Activated CD8-positive, alpha-beta memory T cell treated with anti-CD3 and anti-CD28 coated beads for 48 hours (primary cell): ENCODE measurements at places on chromosomes 5 and 9.

GRCh38 chr5:115377468-115378217 is 81.2 kb upstream of the CCDC112 start:
- DNase-seq = no peak

- DNase-seq = no peak
These were observed 145.3 kb downstream of the MACROH2A1 start for GRCh38 chr5:135253601-135254178.

DNA sequence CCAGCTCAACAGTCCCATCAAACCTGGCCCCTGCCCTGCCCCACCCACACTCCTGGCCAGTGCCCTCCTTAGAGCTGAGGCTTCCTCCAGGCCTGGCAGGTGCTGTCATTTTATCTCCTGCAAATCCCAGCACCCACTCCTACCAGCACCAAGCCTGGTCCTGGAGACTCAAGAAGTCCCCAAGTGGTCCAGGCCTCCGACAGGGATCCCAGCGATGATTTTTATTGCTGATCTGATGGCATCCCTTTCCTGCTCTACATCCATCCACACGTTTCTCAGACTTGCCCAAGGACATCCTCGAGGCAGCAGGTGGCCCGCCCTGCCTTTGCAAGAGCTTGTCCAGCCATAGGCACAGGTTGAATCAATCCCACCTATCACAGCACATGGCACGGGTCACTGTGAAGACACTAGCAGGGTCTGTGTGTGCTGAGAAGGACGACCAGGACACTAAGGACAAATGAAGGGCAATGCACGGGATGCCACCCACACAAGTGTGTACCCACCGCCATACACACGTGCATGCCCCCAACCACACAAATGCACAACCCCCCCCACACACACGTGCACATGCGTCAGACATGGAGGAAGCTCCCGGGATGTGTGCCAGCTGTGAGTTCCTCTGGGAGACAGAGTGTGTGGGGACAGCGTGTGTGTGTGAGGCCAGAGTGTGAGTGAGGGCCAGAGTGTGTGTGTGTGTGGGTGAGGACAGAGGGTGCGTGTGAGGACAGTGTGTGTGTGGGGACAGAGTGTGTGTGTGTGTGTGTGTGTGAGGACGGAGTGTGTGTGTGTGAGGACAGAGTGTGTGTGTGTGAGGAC is 62.4 kb upstream of the UBAC1 start:
- no peak for DNase-seq

DNA sequence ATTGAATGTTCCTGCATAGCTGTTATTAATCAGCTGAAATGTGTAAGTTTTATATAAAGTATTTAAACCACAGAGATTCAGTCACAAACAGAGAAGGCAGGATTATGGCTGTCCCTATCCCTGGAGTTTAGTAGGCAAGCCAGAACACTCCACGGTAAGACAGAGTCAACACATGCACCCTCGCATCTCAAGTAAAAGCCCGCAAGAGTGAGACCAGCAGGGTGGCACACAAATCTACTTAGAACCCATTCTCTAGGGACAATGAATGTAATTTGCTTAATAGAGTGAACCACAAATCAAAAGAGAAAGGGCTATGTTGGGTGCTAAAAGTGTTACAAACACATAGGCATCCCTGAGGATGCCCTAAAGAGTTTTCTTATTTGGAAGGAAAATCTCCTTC is 35.1 kb downstream of the LPAR1 start:
- no peak for DNase-seq

GRCh38 chr5:104189031-104189430 is 626.4 kb upstream of the NUDT12 start:
- no peak for DNase-seq

GRCh38 chr5:14261856-14262611 is 118.9 kb downstream of the TRIO start:
- DNase-seq = no peak

DNA sequence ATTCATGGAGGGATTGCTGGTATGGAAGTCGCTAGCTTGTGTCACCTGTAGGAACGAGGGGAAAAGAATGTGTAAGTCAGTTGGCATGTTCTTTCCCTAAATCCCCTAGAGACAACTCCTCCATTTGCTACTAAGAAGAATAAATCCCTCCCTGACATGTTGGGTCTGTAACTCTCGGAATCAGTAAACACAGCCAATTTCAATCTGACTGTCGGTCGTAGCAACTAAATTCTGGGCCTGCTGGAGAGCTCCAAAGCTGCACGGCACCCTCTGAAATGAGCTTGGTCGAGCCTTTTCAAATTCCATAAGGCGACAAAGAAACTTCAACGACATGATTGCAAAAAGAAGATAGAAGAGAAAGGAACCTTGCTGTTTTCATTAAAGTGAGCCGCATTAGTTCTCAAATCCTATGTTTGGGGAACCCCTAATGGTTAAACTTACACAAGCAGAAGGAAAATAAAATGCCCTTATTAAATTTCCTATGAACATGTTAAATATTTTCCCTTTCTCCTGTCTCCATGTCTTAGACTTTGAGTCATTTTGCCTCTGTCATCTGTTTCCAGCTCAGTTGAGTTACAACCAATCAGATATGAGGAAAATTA is 735.8 kb upstream of the WWC1 start:
- DNase-seq = no peak

GRCh38 chr9:109609060-109609459 is 111.0 kb upstream of the PTPN3 start:
- DNase-seq = no peak

DNA sequence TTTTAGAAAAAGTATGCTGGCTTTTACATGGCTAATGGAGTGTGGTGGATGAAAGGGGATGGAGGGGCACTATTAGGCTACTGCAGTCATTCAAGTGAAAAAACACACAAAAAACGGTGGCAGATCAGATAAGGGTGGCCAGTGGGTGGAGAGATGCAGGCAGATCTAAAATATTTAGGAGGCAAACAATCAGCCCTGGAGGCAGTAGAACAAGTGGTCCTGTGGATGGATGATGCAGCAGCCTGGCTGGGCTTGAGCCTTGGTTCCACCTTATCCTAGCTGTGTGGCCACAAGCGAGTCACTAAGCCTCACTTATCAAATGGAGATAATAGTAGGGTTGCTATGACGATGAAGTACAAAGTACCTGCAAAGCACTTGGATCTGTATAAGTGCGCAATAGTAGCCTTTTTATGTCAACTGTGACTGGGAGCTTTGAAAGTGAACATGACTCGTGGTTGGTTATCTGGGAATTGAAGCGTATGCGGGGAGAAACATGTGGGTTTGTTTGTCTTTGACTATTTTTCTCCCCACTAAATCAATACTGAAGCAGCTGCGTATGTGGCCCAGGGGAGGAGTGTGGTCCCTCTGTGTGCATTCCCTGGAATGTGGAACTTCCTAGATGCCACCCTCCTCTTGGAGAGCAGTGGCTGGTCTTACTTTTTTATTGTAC is 20.2 kb downstream of the NSG2 start:
- no peak for DNase-seq

DNA sequence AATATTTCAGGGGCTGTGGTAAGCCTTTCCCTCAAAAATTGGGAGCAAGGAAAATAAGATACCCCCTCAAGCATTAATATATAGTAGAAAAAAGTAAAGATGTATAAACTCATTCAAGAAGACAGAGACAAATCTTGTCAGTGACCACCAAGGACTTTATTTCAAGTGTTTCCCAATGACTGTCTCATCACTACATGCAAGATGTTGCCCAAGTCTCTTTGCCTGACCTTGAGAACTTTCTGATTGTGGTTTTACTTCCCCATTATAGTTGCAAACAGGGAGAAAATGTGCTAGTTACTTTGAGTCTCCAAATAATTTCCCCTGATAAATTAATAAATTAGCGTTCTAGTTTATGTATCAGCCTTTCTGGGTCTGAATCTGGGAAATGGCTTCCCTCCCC is 4.0 kb upstream of the SLC46A2 start:
- no peak for DNase-seq

DNA sequence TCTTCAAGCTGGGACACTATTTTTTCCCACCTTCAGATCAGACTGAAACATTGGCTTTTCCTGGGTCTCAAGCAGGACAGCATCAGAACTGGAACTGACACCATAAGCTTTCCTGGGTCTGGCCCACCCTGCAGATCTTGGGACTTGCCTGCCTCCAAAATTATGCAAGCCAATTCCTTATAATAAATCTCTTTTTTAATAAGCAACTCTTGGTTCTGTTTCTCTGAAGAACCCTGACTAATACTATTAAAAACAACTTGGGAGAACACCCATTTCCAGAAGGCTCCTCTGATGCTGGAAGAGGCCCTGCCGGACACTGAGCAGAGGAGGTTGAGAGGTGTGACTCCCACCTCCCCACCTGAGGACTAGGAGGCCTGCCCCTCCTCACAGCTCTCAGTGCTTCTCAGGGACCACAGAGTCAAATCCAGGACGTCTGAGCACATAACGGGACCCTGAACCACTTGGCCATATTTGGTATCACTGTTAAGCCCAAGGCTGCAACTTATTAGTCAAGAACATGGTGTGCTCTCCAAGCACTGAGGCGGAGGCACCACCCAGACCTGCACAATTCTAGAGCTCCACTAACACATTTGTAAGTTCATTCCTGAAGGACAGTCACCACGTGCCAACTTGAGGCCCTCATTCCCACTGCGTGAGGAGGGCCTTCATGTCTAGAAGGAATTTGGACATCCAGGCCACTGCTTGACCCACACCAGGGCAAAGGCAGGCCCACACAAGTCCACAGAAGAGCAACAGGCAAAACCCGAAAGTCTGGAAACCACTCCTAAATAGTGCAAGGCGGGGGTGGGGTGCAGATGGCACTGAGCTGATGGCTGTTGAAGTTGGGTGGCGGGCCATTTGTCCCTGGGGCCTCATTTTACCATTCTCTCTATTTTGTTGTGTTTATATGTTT is 9.5 kb downstream of the SHC3 start:
- no peak for DNase-seq

- DNase-seq = no peak
These were observed 1.5 kb downstream of the ZCCHC7 start for GRCh38 chr9:37121881-37122280.

GRCh38 chr9:89657765-89658164 is 53.0 kb downstream of the GADD45G start:
- DNase-seq = no peak

DNA sequence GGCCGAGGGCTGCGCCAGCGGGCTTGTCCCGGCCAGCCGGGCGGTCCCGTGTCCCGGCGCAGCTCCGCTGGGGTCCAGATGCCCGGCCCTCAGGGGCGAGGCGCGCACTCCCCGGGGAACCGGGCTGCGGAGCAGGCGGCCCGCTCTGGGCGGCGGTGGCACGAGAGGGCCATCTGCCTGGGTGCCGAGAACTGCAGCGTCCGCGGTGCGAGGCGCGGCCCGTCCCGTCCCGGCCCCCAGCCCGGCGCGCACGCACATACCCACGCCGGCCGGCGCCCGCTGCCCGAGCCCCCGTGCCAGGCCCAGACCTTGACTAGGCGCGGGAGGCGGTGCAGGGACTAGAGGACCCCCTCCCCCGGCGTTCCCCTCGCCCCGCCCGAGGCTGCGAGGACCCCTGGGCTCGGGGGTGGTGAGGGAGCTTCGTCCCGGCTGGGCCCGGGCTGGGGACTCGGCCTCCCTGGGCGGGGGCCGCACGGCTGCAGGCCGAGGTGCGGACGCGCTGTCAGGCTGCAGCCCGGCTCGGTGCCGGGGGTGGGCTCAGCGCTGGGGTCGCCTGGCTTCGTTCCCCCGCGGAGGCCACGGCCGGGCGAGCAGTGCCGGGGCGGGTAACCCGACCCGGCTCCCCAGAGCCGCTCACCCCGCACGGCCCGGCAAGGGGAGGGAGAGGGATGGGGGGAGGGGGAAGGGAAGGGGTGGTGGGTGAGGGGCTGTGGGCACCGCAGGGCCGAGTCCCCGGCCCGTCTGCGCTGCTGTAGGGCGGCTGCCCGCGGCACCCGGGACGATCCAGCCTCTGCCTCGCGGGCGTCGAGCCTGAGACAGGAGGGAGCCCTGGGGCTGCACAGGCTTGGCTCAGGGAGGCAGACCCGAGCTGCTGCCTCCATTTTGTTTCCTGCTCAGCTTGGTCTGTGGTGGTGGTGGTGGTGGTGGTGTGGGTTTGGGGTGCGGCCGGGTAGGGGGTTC is 1.2 kb upstream of the NSD1 start:
- no peak for DNase-seq

DNA sequence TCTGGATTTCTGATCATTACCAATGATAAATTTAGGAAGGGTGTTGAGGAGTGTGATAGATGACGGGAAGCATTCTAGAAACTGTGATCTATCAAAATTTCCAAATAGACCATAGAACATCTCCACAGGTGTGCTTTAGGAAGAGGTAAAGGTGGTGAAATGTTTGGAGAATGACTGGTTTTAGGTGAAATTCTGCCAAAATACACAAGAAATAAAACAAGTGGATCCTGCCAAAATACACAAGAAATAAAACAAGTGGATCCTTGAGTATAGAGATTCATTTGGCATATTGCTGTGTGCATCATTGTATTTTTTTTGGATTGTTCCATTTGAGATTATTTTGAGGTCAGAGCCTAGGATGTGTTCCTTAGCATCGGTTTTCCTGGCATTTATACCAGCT is 88.3 kb upstream of the CTNND2 start:
- DNase-seq = no peak

- DNase-seq = no peak
These were observed 70.0 kb upstream of the KLF9 start for GRCh38 chr9:70484232-70485130.

DNA sequence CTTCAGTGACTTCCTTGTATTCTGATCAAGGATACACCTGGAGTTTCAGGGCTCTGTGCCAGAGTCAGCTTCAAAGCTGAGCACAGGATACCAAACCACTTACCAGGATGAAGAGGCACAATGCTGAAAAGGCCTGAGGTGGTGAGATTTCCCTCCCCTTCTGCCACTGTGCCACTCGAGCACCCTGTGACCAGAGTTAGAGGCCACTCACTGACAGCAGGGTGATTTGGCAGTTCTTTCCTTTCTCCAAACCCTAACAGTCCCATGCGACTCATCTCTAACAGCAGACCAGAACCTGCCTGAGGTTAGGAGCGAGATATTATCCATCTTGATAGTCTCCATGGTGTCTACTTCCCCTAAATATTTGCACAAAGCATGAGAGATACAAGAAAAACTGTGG is 1.8 kb downstream of the PLGRKT start:
- DNase-seq = no peak

DNA sequence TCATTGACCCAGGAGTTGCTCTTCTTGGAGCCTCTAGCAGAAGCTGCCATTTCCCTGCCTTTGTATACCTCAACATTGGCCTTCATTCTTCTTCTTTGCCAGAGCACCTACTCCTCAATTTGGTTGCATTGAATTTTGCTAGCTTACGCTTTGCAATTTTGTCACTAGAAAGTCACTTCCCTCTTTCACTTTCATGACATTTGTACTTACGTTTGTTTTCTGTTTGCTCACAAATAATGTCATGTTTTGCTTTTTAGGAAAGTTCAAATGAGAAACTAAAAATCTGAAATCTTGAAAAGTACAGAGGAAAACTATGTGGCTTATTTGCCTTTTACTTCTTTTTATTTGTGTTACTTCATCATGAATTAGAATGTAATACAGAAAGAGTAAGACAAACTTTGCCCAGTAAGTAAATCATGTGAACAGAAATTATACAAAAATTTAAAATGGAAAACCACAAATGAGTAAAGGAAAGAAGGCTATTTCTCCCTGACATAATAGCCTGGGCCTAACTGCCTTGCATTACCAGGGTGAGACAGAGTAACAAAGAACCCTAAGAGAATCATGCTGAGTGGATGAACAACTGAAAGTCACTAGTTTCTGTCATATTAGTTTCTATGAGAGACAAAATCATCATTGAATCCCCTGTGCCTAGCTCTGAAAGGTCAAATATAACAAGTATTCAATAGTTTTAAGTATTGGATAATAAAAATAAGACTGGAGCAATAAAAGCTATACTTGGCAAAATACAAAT is 7.4 kb upstream of the IFNA1 start:
- no peak for DNase-seq

GRCh38 chr9:7028591-7028990 is 270.8 kb downstream of the KDM4C start:
- no peak for DNase-seq
